ENCODE measurements at places on chromosomes 3 and 15. TPM values are rescaled to one million over a fixed set of nuclear protein-coding genes. Genes with fewer than 3 reads are reported as not detected.

Gene GALNT15
- under 0.01 TPM for total RNA-seq

Gene MON1A
- total RNA-seq = 12.1 TPM

Gene VGLL3
- total RNA-seq = 33.2 TPM

Gene THAP10
- 4.9 TPM for total RNA-seq

Gene IL17RD
- 40.2 TPM for total RNA-seq

Gene HDGFL3
- total RNA-seq = 22.7 TPM

Gene RFT1
- 29.3 TPM for total RNA-seq
